Stimulated activated CD4-positive, alpha-beta T cell treated with anti-CD3 and anti-CD28 coated beads, Interleukin-4, amount 100 ng/mL, for 48 hours (primary cell): ENCODE measurements at places on chromosomes 1 and 21.

- DNase-seq = no peak
These were observed 11.7 kb downstream of the LHX9 start for GRCh38 chr1:197928849-197929336.

DNA sequence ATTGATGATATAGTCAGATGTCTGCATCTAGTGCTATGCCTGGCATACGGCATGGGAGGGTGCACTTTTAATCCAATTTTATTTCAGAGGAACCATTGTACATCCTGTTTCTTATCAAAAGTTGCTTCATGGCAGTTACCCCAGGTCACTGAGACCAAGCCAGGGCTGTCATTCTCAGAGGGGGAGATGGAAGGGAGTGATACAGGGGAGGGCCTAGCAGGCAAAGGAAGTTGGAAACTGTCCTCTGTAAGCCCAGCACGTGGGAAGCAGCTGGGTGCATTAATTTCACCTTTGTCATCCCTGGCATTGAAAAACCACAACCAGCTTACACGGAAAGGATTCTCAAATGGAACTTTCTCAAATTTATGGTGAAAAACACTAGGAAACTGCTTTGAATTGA is 458.7 kb upstream of the ADAMTS5 start:
- DNase-seq = no peak

- no peak for DNase-seq
These were observed 109.5 kb upstream of the NFIA start for GRCh38 chr1:60972841-60973364.

- no peak for DNase-seq
These were observed 16.8 kb downstream of the GALNT2 start for GRCh38 chr1:230083746-230084407.

DNA sequence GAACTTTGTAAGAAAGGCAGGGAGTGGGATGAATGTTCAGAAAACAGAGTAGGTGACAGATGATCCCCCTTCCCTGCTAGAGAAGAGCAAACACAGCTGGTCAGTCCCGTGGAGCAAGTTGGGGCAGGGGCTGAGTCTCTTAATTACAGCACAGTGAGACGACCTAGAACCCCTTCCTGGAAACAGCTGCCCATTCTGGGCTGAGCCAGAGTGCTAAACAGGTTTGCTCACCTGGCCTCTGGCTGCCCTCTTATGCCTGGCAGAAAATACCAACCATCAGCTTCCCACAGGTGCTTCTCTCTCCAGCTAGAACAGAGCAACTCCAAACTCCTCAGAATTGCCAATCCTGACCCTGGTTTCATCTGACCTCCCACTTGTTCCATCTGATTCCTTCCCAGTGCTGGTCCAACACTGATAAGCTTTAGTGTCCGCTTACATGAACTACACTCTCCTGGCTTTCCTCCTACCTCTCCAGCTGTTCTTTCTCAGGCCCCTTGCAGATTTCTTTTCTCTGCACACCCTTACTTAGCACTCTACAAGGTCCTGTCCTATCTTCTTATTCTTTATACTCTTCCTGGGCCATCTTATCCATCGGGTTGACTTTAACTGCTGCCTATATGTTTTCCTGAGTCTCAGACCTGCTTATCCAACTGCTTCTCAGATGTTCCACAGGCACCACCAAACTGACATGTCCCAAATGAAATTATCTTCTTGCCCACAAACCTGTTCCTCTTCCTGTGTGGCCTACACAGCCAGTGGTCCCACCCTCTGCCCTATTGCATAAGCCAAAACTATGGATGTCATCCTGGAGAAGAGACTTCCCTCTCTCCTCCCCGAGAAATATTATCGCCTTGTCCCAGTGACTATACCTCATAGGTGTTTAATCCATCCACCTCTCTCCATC is 22.6 kb upstream of the COL9A2 start:
- no peak for DNase-seq

- no peak for DNase-seq
These were observed 168.7 kb downstream of the RRAGC start for GRCh38 chr1:38690790-38691449.

DNA sequence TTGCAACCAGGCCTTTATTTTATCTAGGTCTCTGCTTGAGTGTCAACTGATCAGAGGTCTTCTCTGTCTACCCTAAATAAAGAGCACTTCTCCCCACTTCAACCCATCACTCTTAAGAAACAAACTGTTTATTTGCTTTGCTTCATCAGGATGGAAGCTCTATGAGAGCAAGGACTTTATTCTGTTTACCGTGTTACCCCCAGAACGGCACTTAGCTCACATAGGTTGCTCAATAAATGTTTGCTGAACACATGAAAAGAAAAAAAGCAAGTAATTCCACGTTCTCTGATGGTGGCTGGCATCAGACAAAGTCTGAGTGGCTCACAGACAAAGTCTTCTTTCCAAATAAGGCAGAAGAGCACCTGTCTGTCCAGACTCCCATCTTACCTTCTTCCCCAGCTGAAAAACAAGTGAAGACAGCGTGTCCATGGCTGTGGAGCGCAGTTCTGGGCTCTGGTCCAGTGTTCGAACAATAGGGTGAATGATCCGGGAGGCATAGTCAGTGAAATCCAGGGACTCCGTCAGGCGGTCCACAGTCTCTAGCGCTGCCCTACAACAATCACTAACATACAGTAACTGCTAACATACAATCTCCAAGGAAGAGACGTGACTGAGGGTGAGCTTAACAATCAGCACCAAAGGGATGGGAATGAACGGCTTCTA is 22.9 kb downstream of the ANGPTL7 start:
- DNase-seq = no peak

- DNase-seq = no peak
These were observed 183.3 kb downstream of the PTGER3 start for GRCh38 chr1:70864302-70864701.

DNA sequence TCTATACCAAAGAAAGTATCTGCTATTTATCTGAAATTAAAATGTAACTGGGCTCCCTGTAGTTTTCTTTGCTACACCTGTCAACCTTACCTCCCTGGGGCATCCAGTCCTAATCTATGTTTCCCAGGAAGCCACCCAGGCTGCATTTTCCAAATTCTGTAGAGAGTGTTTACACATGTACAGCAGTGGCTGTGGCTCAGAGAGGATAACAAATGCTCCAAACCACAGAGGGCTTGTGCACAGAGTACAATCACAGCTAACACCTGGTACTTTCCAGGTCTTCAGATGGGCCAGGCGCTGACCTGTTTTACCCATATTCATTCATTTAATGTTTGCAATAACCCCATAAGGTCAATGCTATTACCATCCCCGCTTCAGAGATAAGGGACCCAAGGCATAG is 146.5 kb upstream of the TNR start:
- DNase-seq = no peak

DNA sequence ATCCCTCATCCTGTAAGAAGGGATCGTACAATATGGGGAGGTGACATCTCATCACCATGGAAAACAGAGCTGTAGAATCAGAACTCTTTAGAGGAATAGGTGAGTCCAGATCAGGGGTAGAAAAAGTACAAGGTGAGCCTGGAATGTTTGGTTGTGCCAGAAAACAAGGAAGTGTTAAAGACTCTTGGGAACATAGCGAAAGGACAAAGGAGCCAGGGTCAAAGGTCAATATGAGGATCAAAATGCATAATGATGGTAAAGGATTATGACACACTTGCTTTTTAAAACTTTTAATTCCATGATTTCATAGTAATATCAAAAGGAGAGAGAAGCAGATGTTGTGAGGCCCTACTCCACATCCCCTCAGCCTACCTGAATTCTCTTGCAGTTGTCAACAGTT is 19.2 kb upstream of the TRIM33 start:
- DNase-seq = no peak

GRCh38 chr1:99919220-99919619 is 50.6 kb upstream of the SLC35A3 start:
- no peak for DNase-seq

- no peak for DNase-seq
These were observed 106.1 kb upstream of the BMP8A start for GRCh38 chr1:39385067-39385988.

GRCh38 chr1:117077267-117077666 is 17.1 kb downstream of the TTF2 start:
- DNase-seq = no peak

GRCh38 chr1:118338936-118339335 is 153.9 kb upstream of the SPAG17 start:
- DNase-seq = no peak

- no peak for DNase-seq
These were observed 597.0 kb upstream of the RGS18 start for GRCh38 chr1:191561276-191561675.

GRCh38 chr1:202221911-202222909 is 28.6 kb downstream of the LGR6 start:
- no peak for DNase-seq

DNA sequence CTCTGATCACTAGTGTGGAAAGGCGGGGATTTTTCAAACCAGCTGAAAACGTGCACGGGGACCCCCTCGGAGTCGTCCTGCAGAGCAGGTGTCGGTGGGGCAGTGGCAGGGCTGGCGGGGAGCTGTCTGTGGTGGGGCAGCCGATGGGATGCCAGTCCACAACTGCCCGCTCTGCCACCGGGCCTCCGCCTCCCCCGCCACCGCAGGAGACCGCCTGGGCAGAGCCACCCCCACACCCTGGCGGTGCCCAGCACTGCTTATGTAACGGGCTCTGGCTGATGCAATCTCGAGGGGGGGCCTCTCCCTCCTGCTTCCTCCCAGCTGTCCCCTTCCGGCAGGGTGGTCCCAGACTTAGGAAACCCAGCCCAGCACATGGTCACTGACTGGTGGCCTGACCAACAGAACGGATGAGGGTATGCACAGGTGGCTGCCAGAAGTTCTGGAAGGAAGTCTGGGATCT is 9.3 kb downstream of the CHD5 start:
- no peak for DNase-seq

- no peak for DNase-seq
These were observed 332.2 kb upstream of the USP24 start for GRCh38 chr1:55547405-55547804.

- DNase-seq = no peak
These were observed 243.4 kb downstream of the ADGRL2 start for GRCh38 chr1:82044111-82044510.

GRCh38 chr1:209030454-209031167 is 552.9 kb upstream of the CAMK1G start:
- no peak for DNase-seq

DNA sequence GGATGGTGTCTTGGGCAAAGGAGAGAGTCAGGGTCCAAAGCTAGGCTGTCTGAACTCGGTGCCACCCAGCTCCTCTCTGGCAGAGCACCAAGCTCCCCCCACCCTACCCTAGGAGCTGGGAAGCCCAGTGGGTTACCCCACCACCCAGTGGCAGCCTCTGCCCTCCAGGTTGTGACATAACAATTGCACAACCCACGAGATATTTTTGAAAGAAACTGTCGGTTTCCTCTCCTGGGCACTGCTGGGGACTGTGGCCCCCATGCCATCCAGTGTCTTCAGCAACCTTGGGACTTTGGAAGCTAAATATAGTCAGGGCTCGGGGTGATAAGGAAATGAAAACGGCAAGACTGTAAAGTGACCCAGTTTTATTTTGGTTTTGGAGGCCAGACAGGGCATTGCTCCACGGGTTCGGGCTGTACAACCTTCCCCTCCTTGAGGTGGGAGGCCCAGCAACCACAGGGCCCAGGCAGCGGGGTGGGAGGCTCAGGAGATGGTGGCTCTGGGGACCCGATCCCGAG is 1.4 kb downstream of the CITED4 start:
- DNase-seq = no peak

GRCh38 chr1:161230762-161231161 is 4.9 kb downstream of the TOMM40L start:
- DNase-seq = no peak

DNA sequence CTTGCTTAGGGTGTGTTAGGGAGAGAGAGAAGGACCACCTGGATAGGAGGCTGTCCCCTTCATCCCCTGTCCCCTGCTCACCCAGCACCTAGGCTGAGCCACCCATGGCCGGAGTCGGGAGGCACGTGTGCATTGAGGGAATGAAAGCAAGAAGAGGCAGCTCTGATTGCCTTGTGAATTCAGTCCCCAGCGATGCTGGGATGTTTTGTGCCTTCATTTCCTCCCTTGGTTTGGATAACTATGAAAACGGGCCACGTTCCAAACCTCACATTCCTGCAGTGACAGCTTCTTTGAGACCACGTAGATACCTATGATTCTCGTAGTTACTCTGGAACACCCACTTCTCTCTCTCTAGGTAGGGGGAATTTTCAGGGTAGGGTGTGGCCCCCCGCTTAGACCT is 67.1 kb downstream of the MAN1C1 start:
- no peak for DNase-seq

- DNase-seq = no peak
These were observed 291.9 kb upstream of the USP25 start for GRCh38 chr21:15437883-15438282.

GRCh38 chr1:193192586-193192985 is 6.2 kb upstream of the B3GALT2 start:
- DNase-seq = no peak

GRCh38 chr21:30829659-30830058 is at the start of gene KRTAP7-1:
Gene KRTAP7-1 (minus strand): TSS chr21:30829759. CDS start chr21:30829698, 61 bp downstream.
- no peak for DNase-seq

DNA sequence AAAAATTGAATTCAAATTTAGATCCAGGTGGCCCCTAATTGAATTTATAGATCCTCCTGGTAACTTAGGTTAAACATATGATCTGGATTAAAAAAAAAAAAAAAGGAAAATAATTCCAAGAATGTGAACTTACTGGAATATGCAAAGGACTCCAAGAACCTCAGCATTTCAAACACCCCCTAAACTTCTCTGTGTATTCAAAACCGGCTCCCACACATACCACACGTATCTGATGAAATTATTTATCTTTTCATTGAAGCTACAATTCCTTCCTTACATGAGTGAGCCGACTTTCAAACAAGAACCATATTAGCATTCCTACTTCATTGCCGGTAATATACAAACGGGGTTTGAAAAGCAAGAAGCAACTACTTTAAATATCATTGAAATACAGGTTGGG is 61.4 kb upstream of the FMN2 start:
- no peak for DNase-seq

DNA sequence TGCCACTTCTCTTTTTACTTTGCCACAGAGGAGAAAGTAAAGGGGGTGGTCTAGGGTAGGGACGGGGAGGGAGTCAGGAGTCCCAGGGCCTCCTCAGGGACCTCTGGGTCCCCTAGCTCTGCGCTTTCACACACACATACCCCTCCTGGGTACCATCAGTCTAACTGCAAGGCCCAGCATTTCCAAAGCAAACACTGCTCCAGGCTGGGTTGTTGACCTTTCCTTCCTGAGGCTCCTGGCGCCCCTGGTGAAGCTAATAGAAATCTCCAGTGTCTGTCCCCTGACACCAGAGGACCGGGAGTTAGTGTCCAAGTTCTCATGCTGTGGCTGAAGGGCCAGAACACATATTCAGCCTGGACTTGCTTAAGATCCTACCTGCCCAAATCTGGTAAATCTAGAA is 3.9 kb downstream of the TMEM63A start:
- no peak for DNase-seq

DNA sequence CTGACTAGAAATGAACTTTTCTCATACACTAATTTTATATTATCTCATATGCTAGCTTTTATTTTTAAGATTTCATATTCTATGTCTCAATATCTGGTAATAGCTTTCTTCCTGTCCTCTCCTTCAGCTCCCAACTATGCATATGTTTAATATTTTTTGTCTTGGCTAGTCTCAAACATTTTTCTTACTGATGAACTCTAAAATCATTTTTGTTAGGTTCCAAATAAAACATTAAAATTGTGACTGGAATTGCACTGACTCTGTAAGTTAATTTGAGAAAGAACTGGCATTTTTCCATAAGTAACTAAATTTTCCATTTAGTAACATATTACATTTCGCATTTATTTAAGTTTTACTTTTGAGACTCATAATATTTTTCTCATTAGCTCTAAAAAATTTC is 368.5 kb upstream of the DPYD start:
- DNase-seq = no peak
